ENCODE measurements at places on chromosomes 3 and 15. TPM values are rescaled to one million over a fixed set of nuclear protein-coding genes. Genes with fewer than 3 reads are reported as not detected.

The SAXO2 gene
- total RNA-seq = 0.67 TPM

The ACSBG1 gene
- total RNA-seq = 0.58 TPM

The ARNT2 gene
- total RNA-seq = 1.6 TPM

- no peak for DNase-seq
These were observed 1.8 kb downstream of the HCN4 start for GRCh38 chr15:73366766-73367623.
